ENCODE measurements at places on chromosomes 2 and 18.

- no peak for DNase-seq
These were observed 44.2 kb downstream of the FARSB start for GRCh38 chr2:222611684-222612083.

DNA sequence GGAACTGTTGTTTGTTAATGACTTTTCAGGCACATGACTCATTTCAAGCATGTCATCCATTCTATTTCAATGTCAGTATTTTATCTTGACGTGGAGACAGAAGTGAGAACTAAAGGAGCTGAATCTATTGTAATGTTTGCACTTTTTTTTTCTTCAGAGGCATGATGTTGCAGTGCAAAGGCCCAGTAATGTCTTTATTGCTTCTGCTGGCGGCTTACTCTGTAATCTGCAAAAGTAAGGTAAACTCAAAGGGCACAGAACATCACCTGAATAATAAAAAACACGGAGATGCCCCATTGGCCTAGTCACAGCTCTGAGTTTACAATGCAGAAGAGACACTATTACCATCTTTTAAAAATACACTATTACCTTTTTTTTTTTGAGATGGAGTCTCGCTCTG, 2.4 kb upstream of the CNNM3 start:
- DNase-seq = no peak

DNA sequence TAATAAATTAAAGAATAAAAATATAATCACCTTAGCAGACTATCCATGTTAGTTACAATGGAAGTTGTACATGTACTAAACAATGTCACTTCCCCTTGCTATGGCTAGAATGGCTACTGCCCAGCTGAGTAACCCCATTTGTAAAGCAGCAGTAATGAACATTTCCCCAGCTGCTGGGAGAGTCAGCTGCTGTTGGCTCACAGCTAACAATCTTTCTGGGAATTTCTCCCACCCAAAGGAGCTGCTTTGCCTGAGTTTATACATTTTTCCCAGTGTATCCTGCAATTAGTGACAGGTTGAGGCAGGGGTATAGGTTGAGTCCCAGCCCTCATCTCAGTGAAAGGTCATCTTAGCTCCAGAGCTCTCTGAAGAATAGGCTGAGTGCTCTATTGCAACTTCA, 665.6 kb upstream of the KLHL29 start:
- DNase-seq = no peak

- DNase-seq = no peak
These were observed 17.9 kb upstream of the COL6A3 start for GRCh38 chr2:237431837-237432236.

DNA sequence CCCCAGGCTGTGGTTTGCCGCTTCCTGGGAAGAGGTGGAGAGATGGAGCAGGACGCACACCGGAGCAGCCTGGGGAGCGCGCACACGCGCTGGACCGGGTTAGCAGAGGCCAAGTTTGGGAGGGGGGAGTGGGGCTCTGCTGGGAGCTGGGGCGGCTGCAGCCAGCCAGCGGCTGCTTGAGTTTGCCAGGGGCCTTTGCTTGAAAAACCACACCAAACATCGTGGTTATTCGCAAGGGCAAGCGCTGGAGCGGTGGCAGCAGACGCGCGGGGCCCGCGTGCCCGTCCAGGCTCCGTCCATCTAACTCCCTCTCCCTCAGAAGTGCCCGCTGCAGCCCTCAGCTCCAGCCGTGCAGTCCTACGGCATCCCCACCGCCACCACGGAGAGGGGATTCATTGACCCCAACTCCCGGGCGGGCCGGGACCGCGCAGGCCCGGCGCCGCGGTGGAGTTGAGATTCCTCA, 4.6 kb downstream of the PTGR3 start:
- no peak for DNase-seq

GRCh38 chr2:160224507-160224906, 24.4 kb upstream of the ITGB6 start:
- no peak for DNase-seq

DNA sequence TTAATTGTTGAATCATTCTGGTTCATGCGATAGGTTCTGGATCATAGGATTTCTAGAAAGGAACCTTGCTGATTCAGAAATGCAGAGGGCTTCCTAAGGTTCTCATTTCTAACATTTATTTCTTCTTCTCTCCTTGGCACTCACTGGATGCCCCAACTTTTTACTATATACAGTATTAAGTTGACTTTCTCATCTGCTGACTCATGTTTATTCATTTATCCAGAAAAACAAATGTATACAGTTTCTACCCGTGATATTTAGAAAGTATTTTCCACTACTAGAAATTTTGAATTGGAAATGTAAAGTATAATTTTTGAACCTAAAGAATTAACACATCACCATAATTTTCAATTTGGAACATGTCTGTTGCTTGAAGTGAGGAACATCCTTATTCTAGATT, 32.2 kb upstream of the OTX1 start:
- no peak for DNase-seq

- DNase-seq = no peak
These were observed 53.1 kb upstream of the STK39 start for GRCh38 chr2:168300460-168300859.

GRCh38 chr2:207276858-207277257, 111.1 kb upstream of the KLF7 start:
- DNase-seq = no peak

DNA sequence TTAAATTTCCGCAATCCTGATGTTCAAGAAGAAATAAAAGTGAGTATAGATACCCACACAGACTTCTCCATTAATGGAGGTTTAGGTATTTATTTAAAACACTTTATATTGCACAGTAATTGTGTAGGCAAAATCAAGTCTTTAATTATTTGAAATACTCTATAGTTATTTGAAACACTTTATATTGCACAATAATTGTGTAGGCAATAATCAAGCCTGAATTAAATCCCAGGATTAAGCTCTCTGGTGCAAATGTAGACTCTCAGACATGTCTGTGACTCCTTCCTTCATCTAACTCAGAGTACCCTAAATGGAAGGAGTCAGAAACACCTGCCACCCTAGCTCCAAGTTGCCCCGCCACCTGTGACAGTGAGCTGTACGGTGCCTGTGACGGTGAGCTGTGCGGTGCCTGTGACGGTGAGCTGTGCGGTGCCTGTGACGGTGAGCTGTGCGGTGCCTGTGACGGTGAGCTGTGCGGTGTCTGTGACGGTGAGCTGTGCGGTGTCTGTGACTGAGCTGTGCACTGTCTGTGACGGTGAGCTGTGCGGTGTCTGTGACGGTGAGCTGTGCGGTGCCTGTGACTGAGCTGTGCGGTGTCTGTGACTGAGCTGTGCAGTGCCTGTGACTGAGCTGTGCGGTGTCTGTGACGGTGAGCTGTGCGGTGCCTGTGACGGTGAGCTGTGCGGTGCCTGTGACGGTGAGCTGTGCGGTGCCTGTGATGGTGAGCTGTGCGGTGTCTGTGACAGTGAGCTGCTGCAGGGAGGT, 11.0 kb downstream of the SLC3A1 start:
- DNase-seq = no peak
